WTC11 (cell line): ENCODE measurements at places on chromosomes 3 and 15.
A peak's percentile ranks its signal among the peaks of the same experiment; 100 is the strongest.

DNA sequence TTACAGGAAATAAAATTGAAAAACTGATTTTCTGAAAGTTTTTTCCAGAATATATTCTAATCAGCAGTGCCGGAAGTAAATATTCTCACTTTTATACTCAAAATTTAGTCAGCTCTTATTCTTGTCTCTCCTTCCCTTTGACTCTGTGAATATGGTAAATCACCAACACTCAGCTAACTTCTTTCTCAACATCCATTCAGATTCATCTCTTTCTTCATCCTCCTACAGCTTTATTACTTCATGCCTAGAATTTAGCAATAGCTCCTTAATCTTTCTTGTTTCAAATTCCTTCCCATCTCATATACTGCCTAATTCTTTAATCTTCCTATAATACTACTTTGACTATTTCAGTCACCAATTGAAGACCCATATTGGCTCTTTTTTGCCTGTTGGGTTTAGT lies 67.9 kb downstream of the FGF7 start:
- H3K27ac ChIP-seq, result no peak overlapping the region
- 0 out of 2 replicates have a peak, but pooled peaks cover 3% of the 10 kb centered on the region for H3K4me1 ChIP-seq
- DNase-seq, result no peak
- H3K4me3 ChIP-seq, result no peak overlapping the region

DNA sequence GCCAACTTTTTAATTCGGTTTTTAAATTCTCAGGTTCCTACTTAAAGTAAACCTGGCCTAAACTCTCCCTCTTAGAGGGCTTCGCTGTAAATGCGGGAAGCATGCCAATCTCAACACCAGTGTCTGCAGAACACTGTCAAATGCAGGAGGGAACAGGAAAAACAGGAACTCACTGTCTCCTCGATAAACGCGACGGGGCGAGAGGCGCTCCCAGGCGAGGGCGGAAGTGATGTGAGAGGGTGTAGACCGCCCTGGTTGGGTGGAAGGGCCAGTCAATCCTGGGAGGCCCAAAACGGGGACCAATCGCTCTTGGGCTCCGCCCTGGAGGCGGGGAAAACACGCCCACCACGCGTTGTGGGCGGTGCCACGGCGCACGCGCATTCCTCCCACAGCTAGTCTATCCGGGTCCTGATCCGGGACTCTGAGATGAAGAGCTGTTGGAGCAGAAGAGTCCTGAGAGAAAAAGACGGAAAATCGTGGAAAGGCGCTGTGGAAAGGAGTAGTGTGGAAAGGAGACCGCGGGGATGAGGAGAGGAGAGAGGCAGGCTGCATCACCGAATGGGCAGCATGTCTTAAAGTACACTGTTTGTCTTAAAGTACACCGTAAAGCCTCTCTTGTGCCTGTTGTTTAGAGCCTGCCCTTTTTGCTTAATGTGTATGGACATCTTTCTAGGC lies 27.1 kb downstream of the SLC28A2 start:
- peak; percentile 97 for DNase-seq
- no peaks in the 10 kb centered on the region for H3K36me3 ChIP-seq
- 0 out of 2 replicates have a peak, but pooled peaks cover 3% of the 10 kb centered on the region for H3K4me1 ChIP-seq
- H3K27ac ChIP-seq, result peak overlapping the region; percentile 43
- peak overlapping the region; percentile 80 for H3K4me3 ChIP-seq

DNA sequence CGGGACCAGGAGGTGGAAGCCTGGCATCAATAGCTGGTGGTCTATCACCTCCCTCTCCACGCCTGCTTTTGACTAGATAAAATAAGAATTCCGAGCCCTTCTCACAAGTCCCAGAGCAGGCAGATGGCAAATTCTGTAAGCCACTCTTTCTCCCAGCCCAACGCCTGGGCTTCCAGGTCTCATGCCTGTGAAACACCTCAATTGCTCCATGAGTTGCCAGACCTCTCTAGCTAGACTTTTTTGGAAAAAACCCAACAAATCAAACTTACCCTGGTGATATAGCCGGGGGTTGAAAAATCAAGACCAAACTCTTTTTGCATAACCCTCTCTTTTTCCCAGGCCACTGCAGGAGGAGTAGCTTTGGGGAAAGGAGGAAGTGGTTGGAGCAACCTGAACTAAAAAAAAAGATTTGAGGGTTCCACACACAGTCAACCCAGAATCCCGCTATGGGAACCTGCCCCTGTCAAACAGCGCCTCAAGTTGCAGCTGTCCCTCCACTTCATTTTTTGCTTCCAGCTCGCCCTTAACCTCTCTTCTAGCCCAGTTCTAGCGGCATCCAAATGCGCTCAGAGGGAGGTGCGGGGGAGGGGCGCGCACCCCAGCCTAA lies 7.0 kb downstream of the BHLHE40 start:
- no peaks in the 10 kb centered on the region; the same call in 1 of the 2 replicates for H3K27me3 ChIP-seq
- peaks cover 54% of the 10 kb centered on the region for H3K4me1 ChIP-seq
- DNase-seq, result no peak

- H3K36me3 ChIP-seq, result peaks cover 13% of the 10 kb centered on the region
- H3K27me3 ChIP-seq, result no peaks in the 10 kb centered on the region
- DNase-seq, result no peak
- H3K4me1 ChIP-seq, result no peaks in the 10 kb centered on the region
- no peak overlapping the region for H3K4me3 ChIP-seq
Measured at GRCh38 chr3:14490831-14491230, 49.3 kb downstream of the GRIP2 start.
